ENCODE measurements at places on chromosomes 3 and 15.

DNA sequence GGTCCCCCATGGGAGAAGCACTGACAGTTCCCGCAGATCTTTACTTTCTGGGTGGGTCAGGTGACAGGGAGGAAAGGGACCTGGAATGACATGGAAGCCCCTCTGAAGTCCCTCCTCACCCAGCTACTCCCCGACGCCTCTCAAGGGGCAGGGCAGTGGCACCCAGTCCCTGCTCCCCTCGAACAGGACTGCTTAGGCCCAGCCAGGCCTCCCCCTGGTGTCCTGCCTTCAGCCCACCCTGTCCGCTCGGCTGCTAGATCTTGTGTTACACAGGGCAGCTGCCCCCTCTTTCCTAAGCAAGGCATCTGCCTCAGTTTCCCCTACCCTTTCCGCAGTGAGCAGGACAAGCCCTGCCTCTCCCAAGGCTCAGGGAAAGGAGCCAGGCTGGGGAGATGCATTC is 226.5 kb downstream of the XXYLT1 start:
- DNase-seq = no peak

GRCh38 chr3:172391592-172392302 is 56.5 kb downstream of the GHSR start:
- no peak for DNase-seq

DNA sequence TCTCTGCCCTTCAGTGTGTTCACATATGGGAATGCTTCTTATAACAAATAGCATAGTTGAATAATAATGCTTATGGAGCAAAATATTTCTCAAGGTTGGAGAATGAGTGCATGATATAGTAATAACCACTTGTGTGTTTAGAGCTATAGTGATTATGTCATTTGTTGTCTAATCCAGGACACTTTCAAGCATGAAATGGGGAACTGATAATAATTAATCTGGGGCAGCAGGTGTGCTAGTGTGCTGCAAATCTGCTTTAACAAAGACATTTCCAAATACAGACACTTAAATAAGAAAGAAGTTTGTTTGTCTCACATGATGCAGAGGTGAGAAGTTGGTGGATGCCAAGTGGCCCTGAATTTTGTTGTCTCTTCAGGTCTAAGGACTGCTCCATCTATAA is 579.3 kb upstream of the GRM7 start:
- no peak for DNase-seq

GRCh38 chr3:124878561-124879336 is 8.4 kb downstream of the ITGB5 start:
- DNase-seq = peak; percentile 20

GRCh38 chr3:159828542-159828943 is 160.1 kb upstream of the IL12A start:
- DNase-seq = no peak

All from activated naive CD8-positive, alpha-beta T cell treated with anti-CD3 and anti-CD28 coated beads for 36 hours (primary cell).